Posterior vena cava (tissue), 2 donors: ENCODE measurements at places on chromosomes 2 and 18. TPM values are rescaled to one million over a fixed set of nuclear protein-coding genes. Genes with fewer than 3 reads are reported as not detected.

EVA1A gene
- 1.1 TPM for total RNA-seq

AQP12B gene
- total RNA-seq = 0.19 TPM

DYNAP gene
- not detected for total RNA-seq

KRTCAP3 gene
- 1.4 TPM for total RNA-seq

- DNase-seq = no peak
These were observed 693 bp upstream of the LRP2 start for GRCh38 chr2:169362894-169363559.

DNA sequence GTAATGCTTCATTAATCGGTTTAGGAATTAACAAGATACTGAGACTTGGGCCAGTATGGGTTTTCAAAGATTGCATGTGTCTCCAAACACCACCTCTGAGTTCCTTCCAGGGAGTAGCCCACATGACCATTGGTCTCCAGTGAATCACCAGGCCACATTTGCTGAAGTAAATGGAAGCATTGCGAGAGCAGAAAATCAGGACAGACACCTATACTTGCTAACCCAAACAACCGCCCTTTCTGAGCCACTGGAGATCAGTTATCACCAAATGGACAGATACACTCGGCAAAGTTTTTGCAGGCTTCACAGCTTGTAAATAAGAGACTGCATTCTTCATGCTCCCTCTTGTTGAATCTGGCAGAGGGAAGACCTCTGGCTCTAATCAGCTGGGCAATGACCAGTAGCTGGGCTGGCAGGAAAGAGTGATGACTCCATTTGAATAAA is 40.9 kb downstream of the GATA6 start:
- no peak for DNase-seq

- no peak for DNase-seq
These were observed 304.6 kb downstream of the XIRP2 start for GRCh38 chr2:167192833-167193232.
